Cortex of kidney (tissue), 1 donor: ENCODE measurements at places on chromosomes 6 and 20.

DNA sequence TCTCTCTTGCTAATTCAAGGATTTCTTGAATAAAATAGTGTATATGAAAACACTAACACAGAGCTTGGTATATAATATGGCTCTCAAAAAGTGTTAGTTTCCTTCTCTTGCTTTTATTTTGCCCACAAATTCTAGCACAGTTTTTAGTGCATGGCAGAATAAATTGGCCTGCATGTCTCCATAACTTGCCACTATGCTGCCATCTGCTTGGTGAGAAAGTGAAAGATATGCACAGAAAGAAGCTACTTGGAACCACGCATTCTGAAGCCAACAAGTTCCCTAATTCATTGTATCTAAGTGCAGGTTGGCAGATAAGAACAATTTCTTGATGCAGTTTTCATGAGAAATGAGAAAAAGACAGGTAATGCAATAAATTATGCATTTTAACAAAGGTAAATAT, 101.2 kb downstream of the EPHA7 start:
- DNase-seq = no peak

GRCh38 chr20:39210341-39211036, 248.3 kb downstream of the DHX35 start:
- DNase-seq = no peak

DNA sequence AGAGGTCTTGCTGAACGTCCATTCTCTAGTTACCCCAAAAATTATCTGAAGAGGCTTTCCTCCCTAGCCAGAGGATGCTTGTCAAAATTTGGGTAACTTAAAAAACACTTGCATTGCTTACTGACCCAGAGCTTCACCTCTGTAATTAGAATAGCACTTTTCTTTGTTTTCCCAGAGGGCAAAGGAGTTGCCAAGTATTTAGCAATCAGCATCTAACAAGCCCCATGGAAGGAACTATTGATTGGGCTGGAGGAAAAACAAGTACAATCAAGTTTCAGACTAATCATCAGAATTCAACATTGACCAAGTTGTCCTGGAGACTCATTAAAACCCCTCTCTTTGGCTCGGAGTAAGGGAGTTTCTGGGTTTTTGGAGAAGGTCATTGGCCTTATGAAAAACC, 226.4 kb downstream of the TBC1D7 start:
- no peak for DNase-seq

- no peak for DNase-seq
Observed at GRCh38 chr6:27901801-27902200, 10.4 kb downstream of the OR2B2 start.

GRCh38 chr6:48073976-48074767, 36.8 kb downstream of the PTCHD4 start:
- DNase-seq = no peak

DNA sequence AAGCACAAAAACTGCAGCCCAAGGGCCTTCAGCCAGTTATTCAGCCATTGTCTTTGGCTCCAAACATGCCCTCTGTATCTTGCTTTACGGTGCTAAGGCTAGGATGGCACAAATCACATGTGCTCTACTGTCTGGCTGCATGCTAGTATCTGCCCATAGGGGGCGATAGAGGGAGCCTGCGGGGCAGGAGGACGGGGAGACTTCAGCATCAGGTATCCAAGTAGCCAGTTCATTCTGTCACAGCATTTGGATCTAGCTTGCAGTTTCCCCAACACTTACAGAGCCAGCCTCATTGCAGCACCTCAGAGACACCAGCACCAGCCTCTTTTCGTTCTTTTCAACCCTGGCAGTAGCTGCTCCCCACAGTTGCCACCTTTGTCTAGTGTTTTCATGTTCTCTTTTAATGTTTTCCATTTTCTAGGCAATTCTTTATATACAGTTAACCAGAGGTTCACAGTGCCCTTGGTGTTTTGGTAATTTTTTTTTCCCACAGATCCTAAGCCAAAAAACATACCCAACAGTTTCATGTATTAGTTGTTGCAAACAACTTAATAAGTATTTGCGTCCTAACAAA, 705.9 kb downstream of the PTPRT start:
- DNase-seq = no peak

- no peak for DNase-seq
Observed at GRCh38 chr6:32956176-32956575, 3.3 kb upstream of the HLA-DMA start.

DNA sequence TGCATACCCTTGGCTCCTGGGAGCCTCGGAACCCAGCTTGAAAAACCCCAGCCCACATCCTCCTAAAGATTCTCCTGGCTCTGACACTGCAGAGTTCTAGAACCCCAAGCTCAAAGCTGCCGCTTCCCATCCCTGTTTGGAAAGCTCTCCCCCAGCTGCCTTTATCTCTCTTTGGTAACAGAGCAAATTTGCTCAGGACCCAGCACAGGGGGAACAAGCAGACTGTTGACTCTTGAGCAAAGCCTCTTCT, 38.9 kb downstream of the HNF4A start:
- no peak for DNase-seq

DNA sequence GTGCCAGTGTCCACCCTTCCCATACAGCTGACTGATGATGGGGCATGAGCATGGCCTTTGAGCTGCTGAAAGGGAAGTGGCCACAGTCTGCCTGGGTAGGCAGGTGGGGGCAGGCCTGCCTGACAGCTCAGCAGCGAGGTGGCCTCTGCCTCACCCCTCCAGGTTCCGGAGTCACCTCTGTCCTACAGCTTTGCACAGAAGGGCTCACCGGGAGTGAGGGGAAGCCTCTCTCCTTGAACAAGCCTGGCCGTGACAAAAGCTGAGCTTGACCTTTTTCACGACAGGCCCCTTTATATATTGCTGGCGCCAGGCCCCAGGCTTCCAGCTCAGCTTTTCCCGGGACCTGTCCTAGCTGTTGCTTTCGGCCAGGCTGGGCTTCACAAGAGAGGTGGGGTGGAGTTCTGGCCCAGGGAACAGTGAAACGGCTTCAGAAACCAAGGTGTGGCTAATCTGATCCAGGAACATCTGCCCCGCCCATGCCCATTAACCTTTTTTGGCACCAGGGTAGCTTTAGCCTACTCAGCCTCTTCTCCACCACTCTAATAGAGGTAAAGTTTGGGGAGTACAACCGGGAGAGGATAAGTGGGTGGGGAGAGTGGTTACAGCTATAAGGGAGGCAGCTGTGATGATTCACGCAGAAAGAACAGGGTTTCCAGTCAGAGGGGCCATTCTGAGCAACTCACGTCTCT, 42.9 kb downstream of the C6orf132 start:
- DNase-seq = no peak

DNA sequence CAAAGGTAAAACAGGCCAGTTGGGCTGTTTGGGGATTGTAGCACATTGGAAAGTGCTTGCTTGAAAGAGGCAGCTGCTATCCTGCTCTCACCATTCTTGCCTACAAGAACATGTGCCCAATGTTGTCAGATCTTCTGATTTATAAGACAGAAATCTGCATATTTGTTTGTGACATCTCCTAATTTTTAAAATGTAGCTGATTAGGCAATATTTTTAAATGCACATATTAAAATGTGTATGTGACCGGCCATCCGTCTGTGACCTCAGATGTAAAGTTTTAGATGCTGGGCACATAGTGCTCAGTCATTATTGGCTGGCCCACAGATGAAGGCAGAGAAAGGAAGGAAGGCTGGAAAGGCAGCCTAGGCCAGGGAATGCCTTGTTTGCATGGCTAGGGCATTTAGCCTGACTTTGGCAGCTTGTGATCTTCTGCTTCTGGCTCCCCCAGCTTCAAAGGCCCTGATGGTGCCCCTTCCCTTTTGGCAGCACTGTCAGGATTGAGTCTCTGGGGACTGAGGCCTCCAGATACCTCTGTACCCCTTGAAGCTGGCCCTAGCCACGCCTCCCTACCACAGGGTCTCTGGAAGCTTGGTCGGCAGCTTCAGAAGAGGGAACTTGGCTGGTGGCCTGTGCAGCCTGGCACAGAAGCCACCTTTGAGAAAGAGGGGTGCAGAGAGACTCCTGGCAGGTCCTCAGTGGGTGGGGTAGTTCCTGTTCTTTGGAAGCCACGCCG, 6.4 kb downstream of the SNPH start:
- DNase-seq = no peak

DNA sequence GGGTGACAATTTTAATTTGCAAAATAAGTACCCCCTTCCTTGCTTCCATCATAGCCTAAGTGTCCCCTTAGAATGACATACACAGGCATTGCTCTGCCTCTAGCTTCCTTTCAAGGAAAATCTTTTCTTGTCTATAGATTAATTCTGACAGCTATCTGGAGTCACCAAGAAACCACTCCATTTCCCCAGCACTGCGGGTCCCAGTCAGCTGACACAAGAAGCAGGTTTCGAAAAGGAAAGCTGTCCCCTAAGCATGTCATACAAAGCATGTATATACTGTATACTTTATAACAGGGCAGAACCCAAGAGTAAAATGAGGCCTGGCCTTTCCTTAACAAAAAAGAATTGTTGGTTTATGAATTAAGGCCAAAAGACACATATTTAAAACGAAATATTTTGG, 273.5 kb downstream of the BTBD9 start:
- no peak for DNase-seq

DNA sequence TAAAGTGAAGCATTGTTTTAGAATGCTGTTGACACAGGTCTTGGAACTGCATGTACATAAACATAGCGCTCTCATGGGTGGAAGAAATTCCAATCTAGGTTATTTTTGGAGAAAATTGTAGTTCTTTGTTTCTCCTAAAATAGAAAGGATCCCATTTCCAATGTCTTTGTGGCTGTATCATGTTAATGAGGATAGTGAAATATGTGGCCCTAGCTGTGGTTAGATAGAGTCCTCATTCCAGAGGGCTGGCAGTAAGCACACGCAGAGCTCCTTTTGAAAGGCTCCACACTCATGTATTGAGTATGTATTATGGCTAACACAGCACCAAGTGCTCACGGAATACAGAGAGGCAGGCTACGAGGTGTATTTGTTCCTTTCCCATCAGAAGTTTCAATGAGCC, 60.9 kb downstream of the SNRNP48 start:
- DNase-seq = no peak

- DNase-seq = no peak
Observed at GRCh38 chr6:70221025-70221714, 81.7 kb downstream of the COL9A1 start.

- no peak for DNase-seq
Observed at GRCh38 chr6:17725083-17725482, 18.4 kb upstream of the NUP153 start.

- DNase-seq = no peak
Observed at GRCh38 chr6:158047127-158047518, 65.5 kb downstream of the SYNJ2 start.

DNA sequence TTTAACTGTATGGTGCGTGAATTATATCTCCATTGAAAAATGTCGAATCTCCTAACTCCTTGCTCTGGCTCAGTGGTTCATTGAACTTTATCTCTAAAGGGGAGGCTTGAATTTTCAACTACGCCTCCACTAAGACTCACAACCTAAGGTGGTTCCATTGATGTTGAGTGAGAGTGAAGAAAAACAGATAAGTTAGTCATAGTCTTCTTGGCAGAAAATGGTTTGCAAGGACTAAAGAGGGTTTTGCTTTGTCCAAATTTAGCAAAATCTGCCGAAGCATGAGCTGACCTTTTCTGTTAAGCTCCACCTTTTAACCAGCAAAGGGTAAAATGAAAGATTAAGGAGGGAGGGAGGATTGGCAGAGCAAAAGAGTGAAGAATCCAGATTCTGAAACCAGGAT, 290.2 kb upstream of the SPTLC3 start:
- DNase-seq = no peak

DNA sequence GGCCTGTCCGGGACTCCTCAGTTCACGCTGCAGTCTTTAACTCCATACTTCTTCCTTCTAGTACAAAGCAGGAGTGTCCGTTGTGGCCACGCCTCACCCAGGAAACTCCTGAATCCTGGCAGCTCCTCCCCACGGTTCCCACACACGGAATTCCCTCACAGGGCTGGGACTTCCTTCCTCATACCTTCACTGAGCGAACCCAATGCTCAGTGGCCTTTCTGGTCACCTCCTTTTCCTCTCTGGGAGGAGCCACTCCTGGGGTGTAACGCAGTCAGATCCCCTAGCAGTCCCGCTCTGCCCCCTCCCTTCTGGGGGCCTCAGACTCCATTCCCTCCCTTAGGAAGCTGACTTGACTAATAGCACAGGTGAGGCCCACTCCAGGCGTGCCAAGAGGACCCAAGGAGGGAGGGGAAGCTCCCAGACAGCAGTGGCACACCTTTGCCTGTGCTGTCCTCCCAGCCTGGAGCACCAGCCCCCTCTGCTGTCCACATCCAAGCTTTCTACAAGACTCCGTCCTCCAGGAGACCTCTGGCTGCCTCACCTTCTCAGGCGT, at the start of gene SLC52A3:
TSS of gene SLC52A3 (minus strand) at position 75 of the 553 bp plus-strand sequence. CDS start 2,726 bp downstream, outside the sequence.
- no peak for DNase-seq

DNA sequence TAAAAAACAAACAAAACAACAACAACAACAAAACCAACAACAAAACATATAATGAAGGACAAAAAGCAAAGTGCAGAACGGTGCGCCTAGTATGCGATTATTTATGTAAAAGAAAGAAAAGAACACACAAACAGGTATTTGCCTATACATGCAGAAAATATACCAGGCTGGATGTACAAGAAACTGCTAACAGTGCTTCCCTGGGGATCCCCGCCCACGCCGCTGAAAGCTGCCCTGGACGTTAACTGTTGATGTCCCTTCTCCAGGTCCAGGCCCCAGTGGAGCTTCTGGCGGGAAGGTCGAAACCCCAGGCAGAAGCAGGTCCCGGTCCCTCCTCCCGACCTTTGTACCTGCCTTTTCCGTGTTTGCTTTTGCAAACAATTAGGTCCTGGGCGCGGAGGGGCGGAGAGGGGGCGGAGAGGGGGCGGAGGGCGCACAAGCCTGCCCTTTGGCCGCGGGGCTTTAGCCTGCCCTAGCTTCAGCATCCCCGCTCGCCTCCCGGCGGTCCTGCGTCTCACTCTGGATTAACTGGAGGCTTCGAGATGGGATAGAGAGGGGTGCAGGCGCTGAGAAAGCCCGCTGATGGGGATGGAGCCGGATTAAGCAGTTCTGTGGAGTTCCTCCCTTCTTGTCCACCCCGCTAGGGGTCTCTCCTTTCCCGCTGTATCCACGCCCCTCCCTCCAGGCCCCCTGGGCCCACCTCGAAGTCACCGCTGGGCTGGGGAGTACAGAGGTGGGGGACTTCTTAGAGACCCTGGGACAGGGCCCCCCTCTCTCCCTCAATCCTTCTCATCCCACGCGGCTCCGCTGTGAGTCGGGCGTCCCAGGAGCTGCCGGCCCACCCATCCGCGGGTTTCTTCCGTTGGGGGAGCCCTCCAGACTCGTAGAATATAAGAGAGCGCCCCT, 8.2 kb upstream of the AHCY start:
- DNase-seq = no peak

- DNase-seq = no peak
Observed at GRCh38 chr6:73513496-73513854, 7.4 kb downstream of the EEF1A1 start.

DNA sequence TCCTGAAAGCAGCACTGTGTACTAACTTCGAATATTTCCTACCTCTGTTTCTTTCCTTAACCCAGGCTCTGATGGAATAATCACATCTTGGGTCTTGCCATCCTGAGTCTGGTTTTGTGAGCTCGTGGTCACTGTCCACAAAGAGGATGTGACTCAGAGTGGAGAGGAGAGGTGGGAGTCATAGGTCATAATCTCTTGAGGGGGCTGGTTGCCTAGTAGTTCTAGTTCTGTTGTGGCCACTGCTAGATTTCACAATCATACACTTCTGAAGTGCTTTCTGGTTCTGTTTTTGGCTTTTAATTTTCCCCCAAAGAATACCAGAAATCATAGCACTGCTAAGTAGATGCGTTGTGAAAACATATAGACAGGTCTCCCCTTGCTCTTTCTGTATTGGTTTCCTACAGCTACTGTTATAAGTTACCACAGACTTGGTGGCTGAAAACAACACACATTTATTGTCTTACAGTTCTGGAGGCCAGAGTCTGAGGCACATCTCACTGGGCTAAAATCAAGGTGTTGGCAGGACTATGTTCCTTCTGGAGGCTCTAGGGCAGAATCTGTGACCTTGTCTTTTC, 102.8 kb downstream of the NRSN1 start:
- DNase-seq = no peak

GRCh38 chr6:33633462-33634158, 12.5 kb downstream of the ITPR3 start:
- no peak for DNase-seq
